ENCODE measurements at places on chromosomes 11 and 22. TPM values are rescaled to one million over a fixed set of nuclear protein-coding genes. Genes with fewer than 3 reads are reported as not detected.

- DNase-seq = peak; percentile 72
- peak overlapping the region; percentile 97 for H3K27ac ChIP-seq
- H3K27me3 ChIP-seq = no peaks in the 10 kb centered on the region
- peaks cover 11% of the 10 kb centered on the region for H3K4me1 ChIP-seq
Observed at GRCh38 chr22:41021613-41022454, 70.6 kb upstream of the EP300 start.

DNA sequence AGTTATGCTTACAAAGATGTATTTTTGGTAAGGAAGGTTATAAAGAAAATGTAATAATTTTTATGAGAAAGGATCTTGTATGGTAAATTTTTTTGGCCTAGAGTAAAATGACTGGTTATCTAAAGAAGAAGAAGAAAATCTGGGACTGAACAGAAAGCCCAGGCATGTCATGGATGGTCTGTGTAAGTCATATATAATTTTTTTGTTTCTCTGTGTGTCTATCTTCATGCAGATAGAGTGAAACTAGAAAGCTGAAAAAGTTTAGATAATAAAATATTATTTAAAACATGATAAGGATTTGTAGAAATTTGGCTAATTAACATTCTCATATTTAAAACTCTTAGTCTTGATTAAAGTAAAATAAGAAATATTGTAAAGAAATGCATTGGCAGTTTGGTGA is 27.6 kb upstream of the MPEG1 start:
- no peaks in the 10 kb centered on the region for H3K4me1 ChIP-seq
- no peak overlapping the region for H3K4me3 ChIP-seq
- DNase-seq = no peak

GRCh38 chr22:42459287-42460063 is 27.3 kb upstream of the NFAM1 start:
- H3K4me3 ChIP-seq = no peak overlapping the region
- H3K27me3 ChIP-seq = no peaks in the 10 kb centered on the region
- no peaks in the 10 kb centered on the region for H3K36me3 ChIP-seq
- DNase-seq = no peak

- H3K4me3 ChIP-seq = no peak overlapping the region
- H3K36me3 ChIP-seq = no peaks in the 10 kb centered on the region
- no peak overlapping the region for H3K27ac ChIP-seq
- H3K27me3 ChIP-seq = no peaks in the 10 kb centered on the region
- DNase-seq = no peak
Observed at GRCh38 chr11:7714786-7715185, 8.5 kb upstream of the OVCH2 start.

- peaks cover 7% of the 10 kb centered on the region for H3K27me3 ChIP-seq
- H3K4me3 ChIP-seq = no peak overlapping the region
- H3K36me3 ChIP-seq = no peaks in the 10 kb centered on the region
- no peaks in the 10 kb centered on the region for H3K4me1 ChIP-seq
Observed at GRCh38 chr11:111530091-111530490, 10.4 kb upstream of the LAYN start.

DNA sequence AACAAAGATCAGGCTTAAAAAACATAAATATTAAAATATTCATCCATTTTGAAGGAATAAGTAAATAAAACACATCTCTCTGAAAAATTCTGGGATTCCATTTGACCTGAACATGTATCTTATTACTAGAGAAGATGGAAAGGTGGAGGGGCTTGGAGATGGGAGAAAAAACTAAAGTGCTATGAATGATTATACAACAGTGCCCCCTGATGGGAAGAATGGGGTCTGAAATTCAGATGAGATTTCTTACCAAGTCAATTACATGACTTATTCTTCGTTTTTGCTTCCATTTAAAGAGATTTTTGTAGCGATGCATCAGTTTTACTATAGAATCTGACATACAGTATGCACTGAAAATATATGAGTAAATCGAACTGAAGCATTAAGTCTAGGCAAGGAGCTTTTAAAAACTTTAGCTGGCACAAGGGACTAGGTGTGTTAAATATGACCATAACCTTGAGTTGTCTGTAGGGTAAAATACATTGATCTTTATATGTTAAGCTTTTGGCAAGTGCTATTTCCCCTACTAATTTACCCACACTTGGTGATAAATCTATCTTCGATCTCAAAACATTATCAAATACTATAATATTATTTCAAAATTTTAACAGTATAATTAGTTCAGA is 718.8 kb downstream of the CNTN5 start:
- peaks cover 17% of the 10 kb centered on the region for H3K4me1 ChIP-seq
- H3K36me3 ChIP-seq = no peaks in the 10 kb centered on the region
- no peak overlapping the region for H3K4me3 ChIP-seq
- peak; percentile 69 for DNase-seq

DNA sequence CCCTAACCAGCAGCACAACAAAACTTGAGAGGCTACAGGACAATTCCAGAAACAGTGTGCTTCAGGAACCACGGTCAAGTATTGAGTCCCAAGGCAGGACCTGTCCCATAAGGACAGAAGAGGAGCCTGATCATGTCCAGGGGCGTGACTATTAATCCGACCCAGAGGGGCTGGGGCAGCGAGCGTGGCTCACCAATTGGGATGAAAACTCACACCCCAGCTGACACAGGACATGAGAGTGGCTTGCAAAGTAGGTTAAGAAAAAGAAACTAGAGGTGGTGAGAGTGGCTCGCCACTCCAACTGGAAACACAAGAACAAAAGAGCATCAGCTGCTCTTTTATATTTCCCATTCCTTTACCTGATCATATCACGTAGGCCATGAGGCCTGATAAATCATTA is 16.0 kb upstream of the FEZ1 start:
- H3K27ac ChIP-seq = no peak overlapping the region
- H3K36me3 ChIP-seq = no peaks in the 10 kb centered on the region
- H3K4me1 ChIP-seq = no peaks in the 10 kb centered on the region
- DNase-seq = no peak
- no peaks in the 10 kb centered on the region for H3K27me3 ChIP-seq

GRCh38 chr11:103591554-103591953 is 444.9 kb upstream of the DDI1 start:
- no peaks in the 10 kb centered on the region for H3K36me3 ChIP-seq
- no peak overlapping the region for H3K4me3 ChIP-seq
- peaks cover 8% of the 10 kb centered on the region for H3K4me1 ChIP-seq
- DNase-seq = no peak
- H3K27me3 ChIP-seq = no peaks in the 10 kb centered on the region

DNA sequence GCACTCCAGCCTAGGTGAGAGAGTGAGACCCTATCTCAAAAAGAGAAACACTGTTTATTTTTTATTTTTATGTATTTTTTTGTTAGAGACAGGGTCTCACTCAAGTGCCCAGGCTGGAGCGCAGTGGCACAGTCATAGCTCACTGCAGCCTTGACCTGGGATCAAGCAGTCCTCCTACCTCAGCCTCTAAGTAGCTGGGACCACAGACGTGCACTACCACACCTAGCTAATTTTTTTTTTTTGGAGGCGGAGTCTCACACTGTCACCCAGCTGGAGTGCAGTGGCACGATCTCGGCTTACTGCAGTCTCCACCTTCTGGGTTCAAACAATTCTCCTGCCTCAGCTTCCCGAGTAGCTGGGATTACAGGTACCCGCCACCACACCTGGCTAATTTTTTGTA is 6.4 kb downstream of the RBX1 start:
- no peak overlapping the region for H3K27ac ChIP-seq
- DNase-seq = no peak
- H3K36me3 ChIP-seq = peaks cover 19% of the 10 kb centered on the region
- peaks cover 5% of the 10 kb centered on the region for H3K4me1 ChIP-seq
- H3K27me3 ChIP-seq = no peaks in the 10 kb centered on the region
- H3K4me3 ChIP-seq = no peak overlapping the region

DNA sequence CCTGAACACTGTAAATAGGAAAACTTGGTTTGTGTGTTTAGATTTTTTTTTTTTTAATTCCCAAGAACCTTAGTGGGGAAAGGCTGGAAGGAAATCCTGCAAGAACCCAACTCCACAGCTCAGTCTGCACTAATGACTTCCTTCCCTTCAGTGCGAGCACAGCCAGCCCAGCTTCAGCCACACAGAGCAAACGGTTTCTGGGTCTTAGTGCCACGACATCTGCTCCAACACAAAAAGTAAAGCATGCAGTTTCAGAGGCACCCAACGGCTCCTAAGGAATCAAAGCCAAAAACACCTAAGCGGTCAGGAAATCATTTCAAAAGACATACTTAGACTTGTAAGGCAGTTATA is 236.1 kb downstream of the TTC28 start:
- H3K27me3 ChIP-seq = no peaks in the 10 kb centered on the region
- H3K4me1 ChIP-seq = peaks cover 33% of the 10 kb centered on the region
- no peaks in the 10 kb centered on the region for H3K36me3 ChIP-seq
- peak overlapping the region; percentile 72 for H3K4me3 ChIP-seq
- peak; percentile 87 for DNase-seq

DNA sequence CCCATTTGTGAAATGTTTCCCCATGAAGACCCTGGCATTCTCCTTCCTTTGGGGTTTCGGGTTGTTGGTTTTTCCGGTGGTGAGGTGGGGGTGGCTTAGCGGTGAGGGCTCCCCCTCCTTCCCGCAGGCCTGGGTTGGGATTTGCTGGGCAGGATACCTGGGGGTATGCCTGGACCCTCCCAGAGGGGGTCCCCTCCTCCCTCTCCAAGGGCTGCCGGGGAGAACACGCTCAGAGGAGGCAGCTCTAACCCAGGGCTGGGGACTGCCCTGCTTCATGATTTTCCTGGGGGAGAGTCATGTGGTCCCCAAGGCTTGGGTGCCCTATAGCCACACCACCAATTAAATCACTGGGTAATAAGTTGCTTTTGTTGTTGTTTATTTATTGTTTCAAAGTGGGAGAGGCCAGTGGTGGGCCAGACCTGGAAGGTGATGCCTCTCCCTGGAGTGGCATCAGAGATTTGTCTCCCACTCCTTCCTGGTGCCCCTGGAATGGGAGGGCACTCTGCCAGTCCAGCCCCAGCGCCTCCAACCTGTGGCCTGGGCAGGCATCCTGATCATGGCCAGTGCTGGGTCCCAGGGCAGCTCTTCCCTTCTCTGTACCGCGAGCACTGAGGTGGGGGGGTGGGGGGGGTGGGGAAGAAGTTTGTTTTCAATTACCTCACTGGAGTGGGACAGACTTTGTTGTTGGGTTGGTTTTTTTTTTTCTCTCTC is 1.3 kb upstream of the CLCF1 start:
- H3K4me3 ChIP-seq = no peak overlapping the region
- peaks cover 41% of the 10 kb centered on the region for H3K27me3 ChIP-seq
- no peak for DNase-seq
- no peak overlapping the region for H3K27ac ChIP-seq
- peaks cover 7% of the 10 kb centered on the region for H3K4me1 ChIP-seq

DNA sequence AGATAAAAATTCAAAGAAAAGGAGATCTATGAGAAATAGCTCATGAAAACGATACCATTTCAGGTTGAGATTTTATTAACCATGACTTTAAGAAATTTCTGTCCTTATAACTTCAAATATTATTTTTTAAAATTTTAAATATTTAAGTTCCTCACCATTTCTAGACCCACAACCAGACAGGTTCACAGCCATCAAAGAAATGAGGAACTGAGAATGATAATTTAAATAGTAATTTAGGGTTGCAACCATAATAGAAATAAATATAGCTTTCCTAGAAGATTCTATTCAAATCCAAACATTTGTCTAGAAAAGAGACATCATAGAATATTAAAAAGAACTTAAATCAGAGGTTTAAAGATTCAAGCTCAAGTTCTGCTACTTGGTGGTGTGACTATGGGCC is 5.9 kb upstream of the VWA5A start:
- H3K27ac ChIP-seq = no peak overlapping the region
- no peak overlapping the region for H3K4me3 ChIP-seq
- no peaks in the 10 kb centered on the region for H3K36me3 ChIP-seq
- no peaks in the 10 kb centered on the region for H3K4me1 ChIP-seq
- H3K27me3 ChIP-seq = no peaks in the 10 kb centered on the region

- DNase-seq = peak; percentile 83
- H3K4me3 ChIP-seq = no peak overlapping the region
- peaks cover 9% of the 10 kb centered on the region for H3K4me1 ChIP-seq
- no peak overlapping the region for H3K27ac ChIP-seq
- no peaks in the 10 kb centered on the region for H3K27me3 ChIP-seq
Observed at GRCh38 chr11:79113054-79113690, 327.7 kb downstream of the TENM4 start.

- no peaks in the 10 kb centered on the region for H3K27me3 ChIP-seq
- DNase-seq = peak; percentile 73
- H3K36me3 ChIP-seq = no peaks in the 10 kb centered on the region
- H3K27ac ChIP-seq = peak overlapping the region; percentile 65
Observed at GRCh38 chr22:43313890-43314474, 29.2 kb downstream of the SCUBE1 start.

GRCh38 chr11:75562836-75563484 is 907 bp downstream of the SERPINH1 start:
- peaks cover 45% of the 10 kb centered on the region for H3K4me1 ChIP-seq
- H3K4me3 ChIP-seq = peak overlapping the region; percentile 64
- H3K36me3 ChIP-seq = peaks cover 18% of the 10 kb centered on the region
- peak; percentile 76 for DNase-seq
- peak overlapping the region; percentile 95 for H3K27ac ChIP-seq

DNA sequence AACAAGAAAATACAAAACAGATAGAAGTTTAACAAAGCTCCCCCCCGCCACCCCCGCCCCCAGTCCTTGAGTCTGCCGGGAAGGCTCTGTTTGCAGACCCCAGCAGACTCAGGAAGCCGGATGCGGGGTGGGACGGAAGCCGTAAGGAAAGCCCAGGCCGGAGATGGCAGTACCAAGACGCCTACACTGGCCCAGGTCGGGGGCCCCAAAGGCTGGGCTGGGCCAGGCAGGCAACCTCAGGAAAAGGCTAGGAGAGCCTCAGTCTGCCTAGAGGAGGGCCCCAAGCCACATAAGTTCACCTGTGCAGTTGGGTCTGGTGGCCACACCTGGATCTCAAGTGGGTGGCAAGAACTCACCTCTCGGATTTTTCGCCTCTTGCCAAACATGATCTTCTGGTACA is 4.0 kb upstream of the GAL3ST1 start:
- no peak for DNase-seq
- no peak overlapping the region for H3K4me3 ChIP-seq
- no peak overlapping the region for H3K27ac ChIP-seq
- H3K4me1 ChIP-seq = no peaks in the 10 kb centered on the region

DNA sequence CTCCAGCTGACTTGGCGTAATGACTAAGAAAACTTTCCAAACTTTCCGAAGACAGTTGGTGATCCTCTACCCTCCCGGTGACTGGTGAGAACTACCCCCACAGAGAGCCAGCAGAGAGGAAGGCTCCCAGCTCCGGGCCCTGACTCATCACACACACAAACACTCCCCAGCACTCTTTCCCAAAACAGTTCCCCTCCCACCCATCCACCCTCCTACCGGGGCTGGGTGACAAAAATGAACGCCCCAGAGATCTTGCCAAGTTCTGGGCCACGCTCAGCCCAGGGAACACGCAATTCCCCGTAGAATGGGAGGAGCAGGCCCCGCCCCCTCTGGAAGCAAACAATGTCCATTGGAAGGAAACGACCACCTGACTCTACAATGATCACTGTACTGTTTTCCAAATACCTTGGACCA is 21.3 kb upstream of the JAM3 start:
- DNase-seq = no peak
- H3K4me3 ChIP-seq = no peak overlapping the region
- H3K4me1 ChIP-seq = no peaks in the 10 kb centered on the region
- no peak overlapping the region for H3K27ac ChIP-seq

The DEUP1 gene
- total RNA-seq = 0.27 TPM

The RASSF10 gene
- total RNA-seq = 8.2 TPM

The CNTF gene
- 0.33 TPM for total RNA-seq

The IGSF22 gene
- 0.03 TPM for total RNA-seq

The EHF gene
- total RNA-seq = not detected

The CHRNA10 gene
- total RNA-seq = 1.4 TPM

The PIK3IP1 gene
- total RNA-seq = 9.8 TPM

The FAM83F gene
- total RNA-seq = 0.18 TPM

The TRIM34 gene
- 2.4 TPM for total RNA-seq

The TMEM109 gene
- 56.7 TPM for total RNA-seq

The GAB4 gene
- total RNA-seq = not detected

The GLYAT gene
- total RNA-seq = not detected

The IRAG1 gene
- 7.3 TPM for total RNA-seq
